Esophagus squamous epithelium (tissue), 5 donors: ENCODE measurements at places on chromosomes 1 and 21. TPM values are rescaled to one million over a fixed set of nuclear protein-coding genes. Genes with fewer than 3 reads are reported as not detected.
A peak's percentile ranks its signal among the peaks of the same experiment; 100 is the strongest.

Gene TEX50
- not detected for total RNA-seq

Gene RNASEL
- 8.0 TPM for total RNA-seq

Gene RGSL1
- total RNA-seq = 0.42 TPM

Gene ITLN2
- total RNA-seq = not detected

Gene TBX15
- total RNA-seq = not detected

Gene KRTAP12-2
- total RNA-seq = not detected

Gene SCP2
- total RNA-seq = 194 TPM

Gene FPGT
- 9.6 TPM for total RNA-seq

Gene CHODL
- total RNA-seq = 0.15 TPM

Gene ARMH1
- not detected for total RNA-seq

Gene RHOU
- total RNA-seq = 4.3 TPM

Gene CFAP45
- total RNA-seq = not detected

- no peak for DNase-seq
- H3K27ac ChIP-seq = no peak overlapping the region
- H3K27me3 ChIP-seq = no peaks in the 10 kb centered on the region
Measured at GRCh38 chr1:56837244-56837939, 17.2 kb upstream of the C8A start.

DNA sequence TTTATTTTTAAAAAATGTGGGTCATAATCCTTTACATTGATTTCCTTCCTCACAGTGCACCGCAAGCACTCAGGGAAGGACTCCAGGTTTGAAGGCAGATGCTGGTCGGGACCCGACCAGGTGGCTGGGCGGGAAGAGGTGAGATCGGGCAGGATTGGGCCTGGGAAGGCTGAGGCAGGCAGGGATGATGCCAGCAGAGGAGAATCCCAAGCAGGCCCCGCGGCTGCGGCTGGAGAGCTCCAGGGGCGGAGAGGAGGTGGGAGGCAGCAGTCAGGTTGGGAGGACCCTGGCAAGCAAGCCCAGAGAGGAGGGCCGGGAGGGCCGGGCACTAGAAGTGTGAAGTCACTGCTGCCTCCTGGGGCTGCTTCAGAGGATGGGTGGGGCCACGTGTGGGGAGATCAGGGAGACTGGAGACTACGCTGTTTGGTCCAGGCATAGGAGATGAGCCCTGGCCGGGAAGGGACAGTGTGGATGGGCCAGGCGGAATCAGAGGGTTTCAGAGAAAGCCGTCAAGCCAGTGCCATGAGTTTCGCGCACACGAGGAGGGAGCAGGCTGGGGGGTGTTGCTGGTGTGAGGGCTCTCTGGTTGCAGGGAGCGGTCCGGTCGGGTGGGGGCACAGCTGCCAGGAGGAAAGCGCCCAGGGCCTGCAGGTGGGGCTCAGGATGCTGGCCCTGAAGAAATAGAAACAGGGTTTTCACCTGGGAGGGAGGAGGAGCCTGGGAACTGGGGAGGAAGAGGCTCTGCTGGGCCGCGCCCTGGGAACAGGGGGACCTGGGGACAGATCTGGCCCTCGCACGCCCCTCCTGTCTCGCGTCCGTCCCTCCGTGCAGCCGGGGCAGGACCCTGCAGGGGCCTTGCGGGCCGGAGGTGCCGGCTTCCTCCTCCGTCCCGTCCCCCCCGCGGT lies 888 bp upstream of the COL18A1 start:
- no peaks in the 10 kb centered on the region for H3K36me3 ChIP-seq
- H3K27ac ChIP-seq = peak overlapping the region; percentile 89
- peaks cover 39% of the 10 kb centered on the region for H3K4me1 ChIP-seq
- H3K27me3 ChIP-seq = no peaks in the 10 kb centered on the region

DNA sequence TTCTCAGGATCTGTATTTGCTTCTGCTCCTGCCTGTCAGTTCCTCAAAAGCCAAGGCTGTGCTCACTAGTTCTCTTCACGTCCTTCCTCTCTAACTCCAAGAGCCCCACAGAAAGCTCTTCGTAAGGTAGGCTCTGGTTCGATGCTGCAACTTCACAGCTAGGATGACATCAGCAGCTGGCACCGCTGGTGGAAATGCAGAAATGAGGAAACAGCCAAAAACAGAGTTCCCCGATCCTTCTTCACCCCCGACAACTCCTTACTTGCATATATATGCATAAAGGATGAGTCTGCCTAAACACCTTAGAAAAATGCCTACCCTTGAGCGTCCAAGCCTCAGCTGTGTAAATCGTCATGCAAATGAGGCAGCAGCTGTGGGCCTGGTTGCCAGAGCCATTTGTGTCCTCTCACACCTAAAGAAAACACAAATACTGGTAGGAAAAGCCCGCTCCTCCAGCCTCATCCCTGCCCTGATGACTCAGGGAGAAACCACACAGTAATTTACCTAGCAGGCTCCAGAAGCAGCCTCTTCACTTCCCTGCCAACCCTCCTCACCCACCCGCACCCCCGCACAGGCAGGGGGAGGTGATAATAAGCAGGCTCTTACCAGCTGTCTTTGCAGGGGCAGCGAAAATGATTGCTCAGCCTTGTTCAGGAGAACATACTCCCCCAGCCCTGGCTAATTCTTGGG lies 28.2 kb downstream of the BATF3 start:
- H3K27ac ChIP-seq = no peak overlapping the region
- no peak overlapping the region for H3K4me3 ChIP-seq
- no peaks in the 10 kb centered on the region for H3K36me3 ChIP-seq
- no peak for DNase-seq
- H3K27me3 ChIP-seq = no peaks in the 10 kb centered on the region

GRCh38 chr21:31098576-31099005 lies 60.3 kb upstream of the KRTAP19-8 start:
- H3K27me3 ChIP-seq = no peaks in the 10 kb centered on the region
- no peak for DNase-seq
- no peak overlapping the region for H3K27ac ChIP-seq

GRCh38 chr21:45091550-45092322 lies 17.4 kb downstream of the ADARB1 start:
- H3K27me3 ChIP-seq = no peaks in the 10 kb centered on the region
- H3K27ac ChIP-seq = no peak overlapping the region
- DNase-seq = no peak
- peaks cover 28% of the 10 kb centered on the region for H3K4me1 ChIP-seq
- no peak overlapping the region for H3K4me3 ChIP-seq
- no peaks in the 10 kb centered on the region for H3K36me3 ChIP-seq

- H3K27ac ChIP-seq = no peak overlapping the region
- DNase-seq = no peak
- no peak overlapping the region for H3K4me3 ChIP-seq
- peaks cover 46% of the 10 kb centered on the region for H3K36me3 ChIP-seq
Measured at GRCh38 chr1:226233293-226233692, 9.8 kb downstream of the MIXL1 start.

- H3K27ac ChIP-seq = no peak overlapping the region
- H3K4me1 ChIP-seq = no peaks in the 10 kb centered on the region
- no peaks in the 10 kb centered on the region for H3K36me3 ChIP-seq
- no peak overlapping the region for H3K4me3 ChIP-seq
- DNase-seq = no peak
- no peaks in the 10 kb centered on the region for H3K27me3 ChIP-seq
Measured at GRCh38 chr1:3433076-3433475, 21.4 kb upstream of the ARHGEF16 start.

DNA sequence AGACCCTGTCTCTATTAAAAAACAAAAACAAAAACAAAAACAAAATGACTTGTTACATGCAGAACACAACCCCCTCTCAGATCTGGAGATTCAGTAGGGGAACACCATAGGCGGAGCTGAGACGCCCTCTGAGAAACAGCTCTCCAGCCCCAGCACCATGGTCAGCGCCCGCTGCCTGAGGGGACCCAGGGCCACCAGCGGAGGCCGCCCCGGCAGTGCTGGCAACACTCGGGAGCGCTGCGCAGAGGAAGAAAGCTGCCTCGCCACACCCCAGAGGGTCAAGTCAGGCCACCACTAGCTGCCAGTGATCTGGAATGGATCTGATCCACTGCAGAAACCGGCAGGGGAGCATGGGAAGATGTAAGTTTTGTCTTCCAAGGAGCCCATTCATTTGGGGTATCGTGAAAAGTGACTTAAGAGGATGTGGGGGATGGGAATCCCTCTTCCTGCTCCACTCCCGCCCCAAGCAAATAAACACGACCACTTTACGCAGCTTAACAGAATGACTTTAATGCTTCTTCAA lies 3.1 kb downstream of the ACTA1 start:
- H3K27me3 ChIP-seq = peaks cover 37% of the 10 kb centered on the region
- H3K36me3 ChIP-seq = no peaks in the 10 kb centered on the region
- no peak overlapping the region for H3K4me3 ChIP-seq
- DNase-seq = no peak
- no peak overlapping the region for H3K27ac ChIP-seq
- peaks cover 43% of the 10 kb centered on the region for H3K4me1 ChIP-seq

DNA sequence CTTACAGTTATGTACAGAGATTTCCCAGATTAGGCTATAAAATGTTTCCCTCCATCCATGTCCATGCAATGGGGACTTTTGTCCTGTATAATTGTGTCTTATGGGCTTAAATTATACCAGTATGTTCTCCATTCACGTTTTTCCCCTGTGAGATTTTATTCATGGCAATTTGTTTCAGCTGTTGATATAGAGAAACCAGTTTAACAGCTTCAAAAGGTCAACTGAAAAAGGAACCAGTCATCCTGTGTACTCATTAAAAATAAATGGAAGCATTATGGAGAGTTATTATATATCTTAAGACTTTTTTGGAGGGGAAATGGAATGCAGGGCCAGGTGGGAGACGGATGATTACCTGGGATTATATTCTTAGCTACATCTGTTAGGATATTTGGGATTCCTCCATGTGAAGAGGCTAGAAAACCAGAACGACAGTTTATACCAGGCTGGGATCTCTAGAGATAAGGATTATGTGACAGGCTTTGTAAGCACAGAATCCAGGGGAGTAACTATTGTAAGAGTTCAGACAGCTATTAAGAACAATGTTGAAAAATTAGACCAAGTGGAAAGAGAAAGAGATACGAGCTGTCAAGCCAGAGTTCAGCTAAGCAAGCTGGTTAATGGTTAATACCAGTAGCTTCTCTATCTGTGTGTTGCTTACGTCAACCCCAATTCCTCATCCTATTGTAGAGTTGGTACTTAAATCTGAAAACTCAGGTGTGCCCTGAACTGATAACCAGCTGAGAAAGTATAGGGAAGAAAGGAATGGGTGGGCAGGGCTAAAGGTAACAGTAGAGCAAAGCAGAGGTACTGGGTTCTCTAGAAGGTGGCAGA lies 12.4 kb upstream of the ZNF697 start:
- no peak for DNase-seq
- H3K27me3 ChIP-seq = no peaks in the 10 kb centered on the region
- no peak overlapping the region for H3K27ac ChIP-seq

DNA sequence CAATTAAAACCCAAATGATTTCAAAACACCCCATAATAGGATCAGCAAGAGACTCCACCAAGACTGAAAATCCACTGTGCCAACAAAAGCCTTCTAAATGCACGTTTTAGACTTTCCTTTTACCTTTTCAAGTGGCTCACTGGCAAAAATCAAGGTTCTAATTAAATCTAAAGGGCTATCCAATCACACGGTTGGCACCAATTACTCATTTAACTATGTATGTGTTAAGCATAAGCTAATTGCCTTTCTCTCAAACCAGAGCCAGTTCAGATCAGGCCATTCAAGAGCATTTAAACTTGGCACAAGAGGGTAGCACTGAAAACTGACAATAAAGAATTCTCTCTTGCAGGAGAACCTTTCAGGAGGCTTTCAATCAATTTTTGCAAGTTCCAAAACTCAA lies 139.5 kb downstream of the RGS7 start:
- H3K36me3 ChIP-seq = no peaks in the 10 kb centered on the region
- no peak overlapping the region for H3K4me3 ChIP-seq
- no peaks in the 10 kb centered on the region for H3K4me1 ChIP-seq
- H3K27ac ChIP-seq = no peak overlapping the region

- H3K27ac ChIP-seq = no peak within 1 kb of the TSS
- no peak for DNase-seq
- no peak within 1 kb of the TSS for H3K4me3 ChIP-seq
Measured at GRCh38 chr1:16021681-16022080, at the start of gene CLCNKA. TSS of gene CLCNKA (plus strand) at chr1:16022036. CDS start at chr1:16022620, 584 bp downstream.
